Putamen (tissue), 1 donor: ENCODE measurements at places on chromosomes 16 and 17.

- DNase-seq = no peak
Observed at GRCh38 chr16:85391769-85392583, 221.1 kb upstream of the GSE1 start.

- no peak for DNase-seq
Observed at GRCh38 chr17:72560303-72561247, 439.8 kb downstream of the SOX9 start.

DNA sequence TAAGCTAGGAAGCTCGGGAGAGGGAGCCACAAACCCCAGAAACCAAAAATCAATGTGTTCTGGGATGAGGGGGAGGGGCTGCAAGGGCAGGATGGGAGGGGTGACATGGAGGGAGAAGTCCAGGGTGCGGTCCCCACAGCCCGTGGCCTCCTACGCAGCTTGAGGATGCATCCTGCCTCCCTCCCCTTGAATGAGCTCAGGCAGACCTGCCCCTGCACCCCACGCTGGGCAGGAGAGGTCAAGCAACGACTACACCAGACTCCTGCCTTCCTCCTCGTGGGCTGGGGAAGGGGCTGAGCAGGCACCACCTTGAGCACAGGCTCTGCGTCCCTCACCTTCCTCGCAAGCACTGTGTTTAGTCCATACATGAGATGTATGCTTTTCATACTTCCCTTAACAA is 3.9 kb downstream of the ANKRD13B start:
- no peak for DNase-seq

- DNase-seq = no peak
Observed at GRCh38 chr17:41621916-41622315, 2.5 kb downstream of the KRT17 start.

DNA sequence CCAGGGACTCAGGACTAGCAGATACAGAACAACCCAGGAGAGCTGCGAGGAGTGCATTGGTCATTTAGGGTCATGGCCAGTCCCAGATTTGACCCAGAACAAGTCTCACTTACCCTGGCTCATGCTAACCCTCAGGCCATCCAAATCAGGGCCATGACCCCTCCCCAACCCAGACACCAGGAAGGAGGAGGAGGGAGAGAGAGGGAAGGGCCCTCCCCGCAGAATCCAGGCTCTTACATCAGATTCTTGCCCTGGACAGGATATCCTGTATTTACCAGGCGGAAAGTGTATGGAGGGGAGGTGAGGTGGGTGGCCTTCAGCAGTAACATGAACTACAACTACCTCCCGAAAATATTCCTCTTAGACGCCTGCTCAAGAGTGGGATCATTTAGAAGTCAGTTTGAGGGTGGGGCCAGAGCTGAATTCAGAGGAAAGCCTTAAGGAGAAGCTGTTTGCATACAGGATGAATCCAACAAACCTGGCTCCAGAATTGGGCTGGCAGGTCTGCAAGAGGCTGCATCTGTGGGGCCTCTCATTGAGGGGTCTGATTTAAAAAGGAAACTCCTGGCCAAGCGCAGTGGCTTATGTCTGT is 2.1 kb downstream of the VAT1 start:
- DNase-seq = no peak

GRCh38 chr17:52756746-52757145 is 598.2 kb upstream of the CA10 start:
- DNase-seq = no peak
